Coronary artery (tissue), 2 donors: ENCODE measurements at places on chromosomes 4 and X.

- no peak for DNase-seq
Measured at GRCh38 chr4:69744157-69744478, 16.3 kb downstream of the SULT1B1 start.

GRCh38 chrX:85140964-85141363 lies 102.6 kb downstream of the SATL1 start:
- DNase-seq: no peak

- DNase-seq: no peak
Measured at GRCh38 chrX:124405868-124406267, 59.5 kb downstream of the SH2D1A start.

DNA sequence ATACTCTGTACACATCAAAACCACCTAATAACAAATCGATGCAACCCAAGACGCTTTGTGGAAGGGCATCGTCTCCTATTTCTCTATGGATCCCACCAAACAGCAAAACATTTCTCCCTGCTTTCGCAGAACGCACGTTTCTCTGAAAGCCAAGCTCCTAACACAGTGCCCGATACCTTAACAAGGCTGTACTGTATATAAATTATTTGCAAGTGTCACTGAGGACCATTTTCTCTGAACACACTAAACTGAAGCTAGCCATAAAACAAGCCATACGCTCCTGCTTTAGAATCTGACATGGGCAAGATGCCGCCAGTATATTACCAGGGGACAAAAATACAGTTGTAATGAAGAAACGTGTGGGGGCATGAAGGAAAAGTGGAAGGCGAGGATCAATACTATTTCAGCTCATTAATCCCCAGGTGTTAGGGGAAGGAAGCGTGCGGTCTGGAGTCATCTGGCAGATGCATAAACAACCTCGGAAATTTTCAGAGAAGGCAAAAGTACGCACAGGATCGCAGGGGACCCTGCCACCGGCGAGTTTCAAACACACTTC lies 703 bp downstream of the KCNIP4 start:
- DNase-seq: no peak

- no peak for DNase-seq
Measured at GRCh38 chr4:83473423-83473822, 11.5 kb downstream of the ABRAXAS1 start.

GRCh38 chr4:77636902-77637301 lies 31.3 kb downstream of the CXCL13 start:
- DNase-seq: no peak

DNA sequence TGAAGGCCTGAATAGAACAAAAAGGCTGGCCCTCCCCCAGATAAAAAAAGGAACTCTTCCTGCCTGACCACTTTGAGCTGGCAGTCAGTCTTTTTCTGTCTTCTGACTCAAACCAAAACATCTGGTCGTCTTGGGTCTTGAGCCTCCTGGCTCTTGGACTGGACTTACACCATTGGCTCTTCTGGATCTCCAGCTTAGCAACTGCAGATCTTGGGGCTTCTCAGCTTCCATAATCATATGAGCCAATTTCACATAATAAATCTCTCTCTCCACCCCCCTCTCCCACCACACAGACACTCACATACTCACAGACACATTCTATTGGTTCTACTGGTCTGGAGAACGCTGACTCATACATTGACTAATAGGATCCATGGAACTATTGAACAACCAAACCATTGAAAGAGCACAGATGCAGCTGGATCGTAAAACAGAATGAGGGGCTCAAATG lies 15.6 kb upstream of the CWH43 start:
- no peak for DNase-seq

GRCh38 chrX:18549643-18550042 lies 122.3 kb downstream of the RS1 start:
- no peak for DNase-seq

- DNase-seq: no peak
Measured at GRCh38 chrX:37453821-37454220, 104.7 kb downstream of the PRRG1 start.

GRCh38 chr4:184111233-184111832 lies 106.3 kb downstream of the ENPP6 start:
- DNase-seq: no peak

- DNase-seq: no peak
Measured at GRCh38 chrX:14581081-14581480, 51.7 kb downstream of the GLRA2 start.

GRCh38 chr4:175946472-175947116 lies 119.0 kb upstream of the WDR17 start:
- no peak for DNase-seq

DNA sequence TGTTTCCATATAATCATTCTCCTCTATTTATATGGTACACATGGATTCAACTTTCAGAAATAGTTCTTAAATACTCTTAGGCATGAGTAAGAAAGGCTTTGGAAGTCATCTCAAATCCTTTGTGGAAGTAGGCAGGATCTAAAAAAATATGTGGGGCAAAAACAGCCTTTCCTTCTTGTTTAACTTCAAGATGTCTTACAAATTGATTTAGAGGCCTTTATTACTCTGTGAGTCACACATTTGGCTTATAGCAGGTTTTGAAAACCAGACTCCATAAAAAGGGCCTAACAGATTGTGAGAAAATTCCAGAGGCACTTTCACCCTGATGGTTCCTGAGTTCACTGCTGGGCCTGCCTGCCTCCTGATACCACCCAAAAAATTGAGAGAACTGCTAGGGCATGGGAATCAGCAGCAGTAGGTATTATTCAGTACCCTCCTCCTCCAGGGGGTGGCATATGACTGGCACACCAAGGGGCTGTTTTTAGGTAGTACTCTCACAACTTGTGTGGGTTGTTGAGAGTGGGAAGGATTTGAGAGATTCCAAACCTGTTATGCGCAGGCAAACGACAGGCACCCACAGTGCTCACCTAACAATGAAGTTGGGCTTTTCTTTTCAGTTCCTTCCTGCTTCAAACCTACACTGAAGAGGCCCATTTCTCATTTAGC lies 162.7 kb upstream of the MBNL3 start:
- DNase-seq: no peak

GRCh38 chrX:31063114-31063513 lies 8.7 kb downstream of the FTHL17 start:
- no peak for DNase-seq

DNA sequence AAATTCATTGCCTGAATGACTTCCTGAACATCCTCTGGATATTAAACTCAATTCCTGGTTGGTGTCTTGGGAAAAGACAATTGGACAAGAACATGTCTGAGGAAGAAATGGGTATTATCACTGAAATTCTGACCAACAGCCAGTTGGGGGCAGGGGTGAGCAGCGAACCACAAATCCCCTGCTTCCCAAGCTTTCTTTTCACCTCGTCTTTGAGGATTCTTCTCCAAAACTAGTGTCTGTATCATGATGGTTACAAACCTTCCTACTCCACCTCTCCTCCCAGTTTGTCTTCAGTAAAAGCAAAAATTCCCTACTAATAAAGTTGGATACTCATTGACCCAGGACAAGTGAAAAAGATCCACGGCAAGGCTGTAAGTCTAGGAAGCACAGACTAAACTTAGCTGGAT lies 48.3 kb upstream of the WDR1 start:
- no peak for DNase-seq

DNA sequence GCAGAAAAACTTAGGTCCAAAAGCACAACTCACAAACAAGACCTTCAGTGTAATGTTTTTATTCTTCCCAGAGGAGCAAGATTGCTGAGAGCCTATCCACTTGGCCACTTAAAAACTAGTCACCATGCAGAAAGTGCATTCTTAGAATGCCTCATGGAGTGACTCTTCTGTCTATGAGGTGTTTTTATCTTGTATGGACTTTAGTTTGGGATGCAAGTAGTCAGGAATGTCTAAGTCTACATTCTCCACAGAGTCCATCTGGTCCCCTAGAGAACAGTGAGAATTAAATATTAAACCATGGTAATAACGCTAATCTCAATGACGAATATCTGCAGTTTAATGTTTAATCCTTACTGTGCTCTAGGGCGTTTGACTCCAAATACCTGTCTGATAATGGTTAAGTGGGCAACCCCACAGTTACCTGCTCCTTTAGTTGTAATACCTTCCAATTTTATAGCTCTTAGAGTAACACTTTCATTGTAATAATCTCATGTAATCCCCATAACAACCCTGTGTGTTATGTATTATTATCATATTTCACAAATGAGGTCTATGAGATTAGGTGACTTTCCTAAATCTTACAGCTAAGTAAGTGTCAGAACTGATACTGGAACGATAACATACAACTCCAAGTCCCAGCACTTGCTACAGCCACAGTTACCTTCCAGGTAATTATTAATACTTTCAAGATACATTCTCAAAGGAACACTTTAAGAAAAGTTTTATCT lies 235.6 kb upstream of the JADE1 start:
- DNase-seq: no peak
